ENCODE measurements at places on chromosomes 6 and 20.

DNA sequence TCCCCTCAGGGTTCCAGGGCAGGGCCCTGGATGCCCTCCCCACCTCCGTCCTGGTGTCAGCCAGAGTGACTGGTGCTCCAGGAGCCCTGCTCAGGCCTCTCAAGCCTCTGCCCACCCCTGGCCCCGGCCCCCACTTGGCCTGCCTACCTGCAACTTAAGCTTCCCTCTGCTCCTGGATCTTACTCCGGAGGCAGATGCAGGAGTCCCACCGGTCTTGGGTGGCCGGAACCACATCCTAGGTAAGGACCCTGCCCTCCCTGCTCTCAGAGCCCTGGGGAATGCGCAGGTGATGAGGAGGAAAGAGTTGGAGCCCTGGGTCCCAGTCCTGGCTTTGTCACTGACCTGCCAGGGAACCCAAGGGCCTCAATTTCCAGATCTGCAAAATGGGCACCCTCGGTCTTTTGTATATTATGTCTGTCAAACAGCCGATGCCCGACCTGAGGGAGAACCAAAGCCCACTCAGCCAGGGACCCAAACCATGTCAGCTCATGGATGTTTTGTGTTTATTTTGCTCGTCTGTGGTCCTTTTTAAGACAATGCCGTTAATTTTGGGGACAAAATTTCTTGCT, 34.5 kb upstream of the BPIFA2 start:
- no peak for DNase-seq

DNA sequence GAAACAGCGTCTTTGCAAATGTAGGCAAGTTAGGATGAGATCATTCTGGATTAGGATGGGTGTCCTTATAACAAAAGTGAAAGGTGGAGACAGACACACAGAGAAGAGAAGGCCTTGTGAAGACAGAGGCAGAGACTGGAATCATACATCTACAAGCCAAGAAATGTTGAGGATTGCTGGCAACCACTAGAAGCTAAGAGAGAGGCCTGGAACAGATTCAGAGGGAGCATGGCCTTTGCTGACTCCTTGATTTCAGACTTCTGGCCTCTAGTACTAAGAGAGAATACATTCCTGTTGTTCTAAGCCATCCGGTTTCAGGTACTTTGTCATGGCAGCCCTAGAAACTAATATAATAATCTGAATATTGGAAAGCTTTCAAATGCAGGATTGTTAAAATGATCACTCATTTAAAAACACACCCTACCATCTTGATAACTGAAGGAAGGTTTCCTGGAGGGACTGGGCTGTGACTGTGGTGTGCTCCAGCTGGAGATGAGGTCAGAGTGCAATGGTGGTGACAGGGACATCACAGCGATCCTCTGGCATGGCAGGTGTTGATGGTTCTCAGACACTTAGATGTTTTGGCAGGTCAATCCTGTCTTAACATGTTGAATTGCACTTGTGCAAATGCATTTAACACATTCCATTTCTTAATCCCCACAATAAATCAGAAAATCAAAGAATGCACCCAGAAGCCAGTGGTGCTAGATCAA, 25.1 kb downstream of the CD83 start:
- DNase-seq: no peak

- no peak for DNase-seq
Observed at GRCh38 chr6:28868873-28869272, 54.9 kb downstream of the TRIM27 start.

GRCh38 chr6:157753291-157753690, 69.8 kb upstream of the SNX9 start:
- DNase-seq: no peak

GRCh38 chr20:56995635-56996075, 270.8 kb downstream of the BMP7 start:
- no peak for DNase-seq

DNA sequence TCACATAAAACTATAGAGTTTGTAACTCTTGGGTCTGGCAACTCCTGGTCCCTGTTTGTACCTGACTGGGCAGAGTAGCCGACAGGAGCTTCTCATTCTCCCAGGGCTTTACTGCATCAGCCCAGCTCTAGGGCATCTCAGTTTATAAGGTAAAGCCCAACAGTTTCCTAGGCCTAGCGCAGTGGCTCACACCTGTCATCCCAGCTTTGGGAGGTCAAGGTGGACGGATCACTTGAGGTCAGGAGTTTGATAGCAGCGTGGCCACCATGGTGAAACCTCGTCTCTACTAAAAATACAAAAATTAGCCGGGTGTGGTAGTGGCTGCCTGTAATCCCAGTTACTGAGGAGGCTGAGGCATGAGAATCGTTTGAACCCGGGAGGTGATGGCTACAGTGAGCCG, 47.8 kb downstream of the ATP9A start:
- no peak for DNase-seq

- DNase-seq: no peak
Observed at GRCh38 chr6:13924949-13925881, at the start of gene RNF182. TSS of gene RNF182 (plus strand) at chr6:13924952. CDS start at chr6:13977120, 52,168 bp downstream.

DNA sequence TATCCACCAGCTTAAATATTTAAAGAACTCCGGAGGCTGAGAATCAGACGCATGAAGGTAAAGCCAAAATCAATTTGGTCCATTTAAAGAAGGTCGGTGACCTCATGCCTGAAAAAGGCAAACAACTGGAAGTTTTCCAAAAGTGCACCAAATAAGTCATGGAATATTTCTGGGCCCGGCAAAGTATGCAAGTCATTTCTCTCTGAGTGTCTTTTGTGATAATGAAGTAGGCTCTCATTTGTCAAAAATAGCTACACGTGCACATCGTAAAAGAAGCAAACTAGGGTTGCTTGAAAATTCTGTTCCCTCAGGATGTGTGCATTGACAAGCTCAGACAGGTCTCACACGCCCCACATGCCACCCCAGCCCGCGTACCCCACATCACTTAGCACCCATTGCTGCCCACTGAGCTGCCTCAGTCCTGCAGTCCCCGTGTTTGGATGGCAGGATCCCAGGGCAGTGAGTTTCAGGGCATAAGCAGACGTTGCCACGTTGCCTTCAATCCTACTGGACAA, 20.5 kb upstream of the PYGB start:
- peak; percentile 76 for DNase-seq

GRCh38 chr20:19770375-19770774, 12.3 kb downstream of the RIN2 start:
- DNase-seq: no peak

- no peak for DNase-seq
Observed at GRCh38 chr6:39196673-39197091, 32.6 kb downstream of the KCNK5 start.

DNA sequence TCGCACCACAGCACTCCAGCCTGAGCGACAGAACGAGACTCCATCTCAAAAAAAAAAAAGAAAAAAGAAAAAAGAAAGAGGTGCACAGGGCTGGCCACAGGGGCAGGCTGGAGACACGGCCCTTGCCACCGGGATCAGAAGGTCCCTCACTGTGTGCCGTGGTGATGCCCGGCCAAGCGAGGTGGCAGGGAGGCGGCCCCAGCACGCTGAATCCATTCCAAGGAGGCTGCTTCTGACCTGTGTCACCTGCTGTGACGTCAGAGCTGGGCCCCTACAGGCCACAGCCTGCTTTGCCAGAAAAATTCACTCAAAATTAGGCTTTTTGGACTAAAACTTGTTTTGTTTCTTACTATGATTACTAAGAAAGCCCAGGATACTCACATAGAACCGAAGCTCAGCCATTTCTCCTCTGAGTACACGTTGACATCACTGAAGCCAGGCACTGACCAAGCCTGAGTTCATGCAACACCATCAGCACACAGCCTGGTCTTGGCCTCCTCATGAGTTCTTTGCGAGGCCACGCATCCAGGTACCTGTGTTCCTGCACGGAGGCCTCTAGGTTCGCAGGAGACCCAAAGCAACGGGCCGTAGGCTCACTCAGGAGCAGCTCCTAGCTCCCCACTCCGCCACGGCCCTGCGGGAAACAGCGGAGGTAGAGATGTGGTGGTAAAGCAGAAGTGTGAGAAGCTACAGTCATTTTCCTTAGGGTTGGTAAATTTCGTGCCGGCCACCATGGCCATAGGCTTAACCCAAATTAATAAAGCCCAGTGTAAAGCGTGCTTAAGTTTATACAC, 67.8 kb downstream of the THBS2 start:
- no peak for DNase-seq

DNA sequence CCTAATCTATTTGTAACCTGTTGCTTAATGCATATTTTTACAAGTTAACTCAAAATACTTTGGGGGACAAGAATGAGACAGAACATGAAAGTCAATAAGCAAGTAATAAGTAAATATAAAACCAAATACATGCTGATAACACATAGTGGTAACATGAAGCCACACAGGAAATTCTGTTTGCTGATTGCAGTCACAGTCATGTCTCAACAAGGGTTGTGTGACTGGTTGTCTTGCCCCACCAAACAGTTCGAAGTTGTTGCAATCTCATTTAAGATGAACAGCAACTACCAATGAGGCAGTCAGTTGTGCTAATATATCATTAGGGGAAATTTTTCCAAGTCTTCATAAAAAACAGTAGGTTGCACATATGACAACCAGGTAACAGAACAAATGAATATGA, 14.5 kb downstream of the CD24 start:
- DNase-seq: no peak

- no peak for DNase-seq
Observed at GRCh38 chr20:52978851-52979250, 6.7 kb downstream of the TSHZ2 start.

DNA sequence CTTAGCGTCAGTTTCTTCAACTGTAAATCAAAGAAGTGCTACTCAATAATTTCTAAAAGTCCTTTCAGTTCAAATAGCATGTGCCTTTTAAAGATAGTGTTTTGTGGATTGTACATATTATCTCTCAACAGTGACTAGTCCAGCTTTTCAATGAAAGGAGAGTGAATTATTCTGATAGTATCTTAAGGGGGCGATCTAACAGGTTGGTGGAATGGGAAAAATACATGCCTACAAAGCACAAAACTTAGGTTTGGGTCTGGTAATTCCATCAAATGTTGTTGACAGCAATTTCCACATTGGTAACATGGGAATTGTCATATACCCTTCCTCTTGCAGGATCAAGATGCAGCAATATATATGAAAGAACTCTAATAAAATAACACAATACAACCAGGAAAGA, 50.1 kb upstream of the HDGFL1 start:
- DNase-seq: no peak

DNA sequence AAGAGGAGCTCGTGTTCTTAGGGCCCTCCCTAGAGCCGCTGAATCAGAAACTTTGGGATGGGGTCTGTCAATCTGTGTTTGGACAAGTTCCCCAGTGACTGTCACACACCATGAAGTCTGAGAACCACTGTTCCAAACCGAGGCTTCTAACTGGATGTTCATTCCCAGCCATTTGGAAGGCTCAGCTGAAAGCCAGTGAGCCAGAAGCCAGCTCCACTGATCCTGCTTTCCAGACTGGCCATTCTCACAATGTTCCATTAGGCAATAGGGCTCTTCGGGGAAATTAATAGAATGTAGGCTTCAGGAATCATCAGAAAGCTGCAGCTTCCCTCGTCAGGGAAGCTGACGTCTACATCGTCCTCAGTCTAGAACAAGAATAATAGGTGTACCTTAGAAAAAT, 90.8 kb upstream of the QKI start:
- no peak for DNase-seq

GRCh38 chr6:169965657-169966311, 214.4 kb downstream of the ERMARD start:
- no peak for DNase-seq

DNA sequence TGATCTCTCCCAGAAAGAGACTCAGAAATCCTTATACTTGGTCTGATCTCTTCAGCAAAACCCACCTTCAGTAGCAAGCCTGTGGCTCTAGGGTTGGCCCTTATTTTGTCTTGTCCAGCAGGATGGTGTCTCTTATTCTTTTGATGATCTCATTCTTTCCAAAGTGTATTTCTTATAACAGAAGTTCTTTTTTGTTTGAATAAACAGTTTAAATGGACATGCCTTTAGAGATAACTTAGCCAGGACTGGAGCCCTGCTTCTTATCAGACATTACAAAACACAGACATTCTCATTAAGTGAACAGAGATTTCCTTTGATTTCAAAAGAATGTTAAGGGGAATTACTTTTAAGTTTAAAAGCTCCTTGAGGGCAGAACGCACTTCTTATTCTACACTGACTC, 31.7 kb downstream of the KCNS1 start:
- no peak for DNase-seq

- peak; percentile 8 for DNase-seq
Observed at GRCh38 chr6:50815436-50816114, 3.1 kb upstream of the TFAP2B start.

All from Panc1 (cell line).